ENCODE measurements at places on chromosomes 1 and 21. TPM values are rescaled to one million over a fixed set of nuclear protein-coding genes. Genes with fewer than 3 reads are reported as not detected.

- no peak for DNase-seq
These were observed 18.0 kb downstream of the GOLPH3L start for GRCh38 chr1:150678988-150679387.

GRCh38 chr1:154703170-154703569 lies 95.2 kb upstream of the ADAR start:
- DNase-seq: no peak

GRCh38 chr1:22349362-22350043 lies 102.1 kb upstream of the ZBTB40 start:
- DNase-seq: no peak

- DNase-seq: no peak
These were observed 5.1 kb downstream of the TMEM51 start for GRCh38 chr1:15158506-15159165.

GRCh38 chr1:26138974-26139558 lies 19.8 kb upstream of the FAM110D start:
- DNase-seq: no peak

- no peak for DNase-seq
These were observed 31.9 kb downstream of the SPTA1 start for GRCh38 chr1:158654571-158654970.

The CNIH4 gene
- total RNA-seq: 25.9 TPM

Data from cerebellum (tissue), 4 donors.